ENCODE measurements at places on chromosomes 7 and 10.

GRCh38 chr10:97016728-97017473 is 168.9 kb downstream of the SLIT1 start:
- no peak for DNase-seq

- DNase-seq: no peak
These were observed 32.7 kb upstream of the FZD8 start for GRCh38 chr10:35674843-35675242.

DNA sequence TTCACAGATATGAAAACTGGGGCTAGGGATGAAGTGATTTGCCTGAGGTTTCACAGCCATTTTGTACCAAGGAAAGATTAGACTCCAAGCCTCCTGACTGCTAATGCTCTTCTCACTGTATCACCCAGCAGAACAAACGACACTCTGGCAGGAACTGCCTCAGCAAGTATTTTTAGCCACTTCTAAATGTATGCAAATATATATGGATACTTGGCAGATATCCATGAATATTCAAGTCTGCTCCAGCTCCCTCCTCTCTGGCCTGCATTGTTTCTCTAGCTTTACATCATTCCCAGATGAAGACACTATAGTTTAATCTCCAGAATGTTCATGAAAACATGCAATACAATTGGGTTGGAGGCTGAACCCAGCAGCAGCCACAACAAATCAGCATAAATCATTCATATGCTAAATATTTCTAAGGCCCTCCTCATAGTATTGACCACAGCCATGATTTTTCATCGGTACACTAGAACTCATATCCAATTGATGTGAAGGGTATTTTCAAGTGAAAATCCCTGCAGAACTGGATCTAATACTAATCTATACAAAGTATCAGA is 65.5 kb downstream of the HPSE2 start:
- DNase-seq: no peak

DNA sequence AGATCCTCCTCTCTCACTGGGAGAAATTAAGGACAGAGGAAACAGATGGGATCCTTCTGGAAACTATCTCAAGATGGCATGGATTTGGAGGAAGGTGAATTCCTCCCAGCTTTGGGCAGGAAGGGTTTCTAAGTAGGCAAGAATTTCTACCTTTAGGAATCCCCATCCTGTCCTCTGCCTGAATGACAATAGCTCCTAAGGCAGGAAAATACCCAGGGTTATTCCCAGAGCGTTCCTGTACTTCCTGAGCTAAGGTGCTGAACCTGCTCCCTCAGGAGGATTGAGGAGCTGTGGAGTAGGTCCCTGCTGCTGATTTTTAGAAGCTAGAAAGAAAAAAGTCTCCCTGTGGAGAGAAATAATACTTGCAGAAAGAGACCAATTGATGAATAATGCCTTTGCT is 568 bp downstream of the MGAM2 start:
- no peak for DNase-seq

DNA sequence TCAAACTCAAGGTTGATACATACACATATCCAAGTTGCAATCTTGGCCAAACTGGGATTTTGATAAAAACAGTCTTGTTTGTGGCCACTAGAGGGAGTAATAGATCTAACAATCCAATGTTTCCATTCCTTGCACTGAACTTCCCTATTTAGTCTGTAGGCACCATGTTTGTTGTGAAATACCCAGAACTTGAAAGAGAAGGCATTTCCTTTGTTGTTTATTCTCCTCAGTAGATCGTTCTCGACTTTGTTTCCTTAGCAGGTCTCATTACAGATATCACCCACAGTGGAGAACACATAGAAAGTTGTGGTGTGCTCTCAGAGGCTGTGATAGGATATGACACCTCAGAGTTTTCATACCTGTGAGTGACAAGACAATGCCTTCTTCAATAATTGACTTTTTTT is 70.3 kb upstream of the MXI1 start:
- DNase-seq: no peak

GRCh38 chr10:69392481-69393000 is 24.2 kb downstream of the TACR2 start:
- peak; percentile 68 for DNase-seq

GRCh38 chr7:95684037-95684436 is 87.7 kb upstream of the PDK4 start:
- no peak for DNase-seq

- no peak for DNase-seq
These were observed 9.4 kb downstream of the FZD9 start for GRCh38 chr7:73442903-73443500.

DNA sequence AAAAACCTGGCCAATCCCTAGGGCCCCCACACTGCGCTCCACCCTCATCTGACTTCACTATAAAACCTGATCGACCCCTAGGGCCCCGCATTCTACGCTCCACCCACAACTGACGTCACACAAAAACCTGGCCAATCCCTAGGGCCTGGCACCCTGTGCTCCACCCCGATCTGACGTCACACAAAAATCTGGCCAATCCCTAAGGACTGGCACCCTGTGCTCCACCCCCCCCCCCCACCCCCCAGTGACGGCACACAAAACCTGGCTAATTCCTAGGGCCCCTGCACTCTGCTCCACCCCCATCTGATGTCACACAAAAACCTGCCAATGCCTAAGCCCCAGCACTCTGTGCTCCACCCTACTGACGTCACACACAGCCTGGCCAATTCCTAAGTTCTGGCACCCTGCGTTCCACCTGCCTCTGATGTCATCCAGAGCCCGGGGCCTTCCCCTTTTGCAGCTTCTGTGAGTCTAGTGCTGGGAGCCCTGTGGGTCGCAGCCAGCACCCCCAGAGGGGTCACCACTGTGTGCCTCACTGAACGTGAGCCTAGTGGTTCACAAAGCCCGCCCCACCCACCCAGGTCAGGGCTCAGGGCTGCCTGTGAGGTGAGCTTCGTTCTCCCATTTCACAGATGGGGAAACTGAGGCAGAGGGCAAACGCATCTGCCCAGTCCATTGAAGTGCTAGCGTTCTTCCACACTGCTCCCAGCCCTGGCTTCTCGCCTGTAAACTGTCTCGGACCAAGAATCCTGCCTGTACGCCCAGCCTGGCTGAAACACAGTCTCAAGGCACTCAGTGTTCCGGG is 40.6 kb downstream of the MICALL2 start:
- DNase-seq: no peak
